ENCODE measurements at places on chromosomes 16 and 17. TPM values are rescaled to one million over a fixed set of nuclear protein-coding genes. Genes with fewer than 3 reads are reported as not detected.

The EVI2B gene
- total RNA-seq: 1.2 TPM

The CCL17 gene
- total RNA-seq: not detected

The CES1 gene
- 0.72 TPM for total RNA-seq

The TSR3 gene
- 49.6 TPM for total RNA-seq

The OTOP2 gene
- not detected for total RNA-seq

The KCTD19 gene
- 0.10 TPM for total RNA-seq

The PYY gene
- not detected for total RNA-seq

The CA7 gene
- not detected for total RNA-seq

The TP53TG3F gene
- not detected for total RNA-seq

The KRTAP1-1 gene
- total RNA-seq: not detected

Measured in tongue (tissue), 3 donors.